ENCODE measurements at places on chromosomes 11 and 22. TPM values are rescaled to one million over a fixed set of nuclear protein-coding genes. Genes with fewer than 3 reads are reported as not detected.

- H3K36me3 ChIP-seq, result no peaks in the 10 kb centered on the region
- peaks cover 9% of the 10 kb centered on the region for H3K4me1 ChIP-seq
- H3K4me3 ChIP-seq, result no peak overlapping the region
Observed at GRCh38 chr11:59225017-59225416, 12.3 kb upstream of the MPEG1 start.

GRCh38 chr11:64925536-64926436 lies 1.3 kb downstream of the PPP2R5B start:
- H3K36me3 ChIP-seq, result peaks cover 38% of the 10 kb centered on the region
- no peak overlapping the region for H3K27ac ChIP-seq
- H3K27me3 ChIP-seq, result no peaks in the 10 kb centered on the region
- DNase-seq, result no peak

DNA sequence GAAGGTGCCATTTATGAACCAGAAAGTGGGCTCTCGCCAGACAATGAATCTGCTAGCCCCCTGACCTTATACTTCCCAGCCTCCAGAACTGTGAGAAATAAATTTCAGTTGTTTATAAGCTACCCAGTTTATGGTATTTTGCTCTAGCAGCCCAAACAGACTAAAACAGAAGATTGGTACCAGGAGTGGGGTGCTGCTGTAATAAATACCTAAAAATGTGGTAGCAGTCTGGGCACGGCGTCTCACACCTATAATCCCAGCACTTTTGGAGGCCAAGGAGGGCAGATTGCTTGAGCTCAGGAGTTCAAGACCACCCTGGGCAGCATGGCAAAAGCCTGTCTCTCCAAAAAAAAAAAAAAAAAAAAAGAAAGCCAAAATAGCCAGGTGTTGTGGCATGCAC lies 21.3 kb downstream of the TECTA start:
- H3K4me3 ChIP-seq, result no peak overlapping the region
- no peak overlapping the region for H3K27ac ChIP-seq
- DNase-seq, result no peak
- no peaks in the 10 kb centered on the region for H3K4me1 ChIP-seq

DNA sequence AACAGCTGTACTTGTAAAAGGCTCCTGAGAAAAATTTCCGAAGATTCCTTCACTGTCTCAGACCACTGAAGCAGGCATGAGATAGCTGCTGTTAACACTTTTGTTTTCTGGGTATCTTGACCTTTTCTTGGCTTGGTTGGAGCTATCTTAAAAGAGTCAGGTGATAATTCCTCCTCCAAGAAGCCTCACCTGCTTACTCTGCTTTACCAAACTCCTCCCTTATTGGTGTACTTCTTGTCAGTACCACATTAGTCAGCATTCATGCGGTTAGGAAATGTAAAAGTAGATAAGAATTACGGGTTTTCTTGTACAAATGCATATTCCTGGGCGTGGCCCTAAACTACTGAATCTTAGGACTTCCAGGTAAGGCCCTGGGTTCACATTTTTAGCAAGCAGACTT lies 489.8 kb upstream of the LARGE1 start:
- H3K4me1 ChIP-seq, result no peaks in the 10 kb centered on the region
- no peaks in the 10 kb centered on the region for H3K36me3 ChIP-seq
- no peak overlapping the region for H3K27ac ChIP-seq
- H3K4me3 ChIP-seq, result no peak overlapping the region
- DNase-seq, result no peak

DNA sequence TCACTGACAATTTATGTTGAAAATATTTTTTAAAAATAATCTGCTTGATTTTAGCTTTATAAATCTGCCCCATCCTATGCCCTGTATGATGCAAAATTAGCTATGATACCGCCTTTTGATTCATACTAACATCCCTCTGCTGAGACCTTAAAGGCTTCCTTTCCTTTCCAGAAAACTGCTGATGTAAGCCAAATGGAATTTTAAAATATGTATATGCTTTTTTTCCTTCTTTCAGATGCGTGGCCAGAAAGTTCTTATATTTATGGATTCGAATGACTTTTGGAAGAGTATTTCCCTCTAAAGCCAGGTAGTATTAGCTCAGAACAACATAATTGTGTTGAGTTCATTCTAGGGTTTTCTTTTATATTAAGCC lies 34.5 kb downstream of the SFI1 start:
- H3K4me1 ChIP-seq, result peaks cover 14% of the 10 kb centered on the region
- H3K36me3 ChIP-seq, result no peaks in the 10 kb centered on the region
- H3K4me3 ChIP-seq, result peak overlapping the region; percentile 13
- peak overlapping the region; percentile 67 for H3K27ac ChIP-seq
- no peak for DNase-seq
- no peaks in the 10 kb centered on the region for H3K27me3 ChIP-seq

GRCh38 chr11:91698845-91699244 lies 525.8 kb upstream of the FAT3 start:
- no peaks in the 10 kb centered on the region for H3K36me3 ChIP-seq
- H3K4me1 ChIP-seq, result no peaks in the 10 kb centered on the region

DNA sequence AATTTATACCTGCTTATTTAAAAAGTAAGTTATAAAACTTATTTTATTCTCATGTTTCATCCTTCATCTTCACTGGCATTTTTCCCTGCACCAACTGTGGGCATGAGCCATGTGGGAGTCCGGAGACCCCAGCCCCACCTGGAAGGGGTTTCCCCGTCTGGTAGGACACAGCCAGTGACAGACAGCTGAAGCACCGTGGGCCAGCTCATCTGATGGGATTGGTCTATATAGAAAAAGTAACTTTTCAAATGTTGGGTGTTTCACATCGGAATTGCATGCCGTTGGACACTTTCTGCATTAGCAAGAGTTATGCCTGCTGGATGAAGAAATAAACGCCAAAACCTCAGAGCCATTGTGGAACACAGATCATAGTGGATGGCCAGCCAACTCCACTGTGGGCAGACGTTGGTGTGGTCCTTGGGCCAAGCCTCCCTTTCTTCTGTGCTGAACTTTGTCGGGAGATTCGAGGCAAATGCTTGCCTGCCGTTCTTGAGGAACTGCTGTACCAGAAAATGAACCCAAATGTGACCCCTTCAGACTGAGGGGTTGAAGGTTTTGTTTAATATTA lies 1329.3 kb downstream of the TBC1D22A start:
- H3K27me3 ChIP-seq, result no peaks in the 10 kb centered on the region
- H3K4me3 ChIP-seq, result no peak overlapping the region
- no peaks in the 10 kb centered on the region for H3K36me3 ChIP-seq
- no peak overlapping the region for H3K27ac ChIP-seq
- peaks cover 10% of the 10 kb centered on the region for H3K4me1 ChIP-seq

GRCh38 chr11:120031156-120031555 lies 106.8 kb downstream of the TRIM29 start:
- no peak for DNase-seq
- no peaks in the 10 kb centered on the region for H3K27me3 ChIP-seq
- no peak overlapping the region for H3K4me3 ChIP-seq
- H3K27ac ChIP-seq, result no peak overlapping the region

- DNase-seq, result no peak
- peak overlapping the region; percentile 69 for H3K27ac ChIP-seq
- H3K27me3 ChIP-seq, result no peaks in the 10 kb centered on the region
- peak overlapping the region; percentile 2 for H3K4me3 ChIP-seq
- no peaks in the 10 kb centered on the region for H3K36me3 ChIP-seq
- H3K4me1 ChIP-seq, result peaks cover 14% of the 10 kb centered on the region
Observed at GRCh38 chr11:110777775-110778174, 65.5 kb upstream of the ARHGAP20 start.

DNA sequence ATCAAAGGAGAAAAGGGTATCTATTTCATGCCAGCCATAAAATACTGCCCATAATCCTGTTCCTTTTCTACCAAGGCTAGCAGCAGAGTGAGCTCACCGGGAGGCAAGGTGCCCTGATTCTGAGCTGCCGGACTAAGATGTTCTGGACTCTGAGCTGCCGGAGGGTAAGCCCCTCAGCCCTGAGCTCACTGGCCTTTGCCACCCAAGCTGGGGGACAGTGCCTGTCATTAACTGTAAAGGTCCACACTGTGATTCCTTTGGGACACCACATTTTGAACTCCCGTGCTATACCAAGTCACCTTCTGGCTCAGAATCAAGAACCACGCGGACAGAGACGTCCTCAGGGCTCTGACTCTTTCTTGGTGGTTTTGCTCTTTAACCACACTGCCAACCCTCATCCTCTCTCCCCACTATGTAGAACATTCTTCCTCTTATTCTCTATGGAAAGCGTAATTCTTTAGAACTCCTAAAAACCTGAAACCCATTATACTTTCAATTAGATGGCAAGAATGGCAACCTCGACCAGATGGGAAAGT lies 88.4 kb upstream of the BID start:
- peaks cover 6% of the 10 kb centered on the region for H3K4me1 ChIP-seq
- no peak for DNase-seq
- H3K27me3 ChIP-seq, result no peaks in the 10 kb centered on the region
- no peak overlapping the region for H3K27ac ChIP-seq

DNA sequence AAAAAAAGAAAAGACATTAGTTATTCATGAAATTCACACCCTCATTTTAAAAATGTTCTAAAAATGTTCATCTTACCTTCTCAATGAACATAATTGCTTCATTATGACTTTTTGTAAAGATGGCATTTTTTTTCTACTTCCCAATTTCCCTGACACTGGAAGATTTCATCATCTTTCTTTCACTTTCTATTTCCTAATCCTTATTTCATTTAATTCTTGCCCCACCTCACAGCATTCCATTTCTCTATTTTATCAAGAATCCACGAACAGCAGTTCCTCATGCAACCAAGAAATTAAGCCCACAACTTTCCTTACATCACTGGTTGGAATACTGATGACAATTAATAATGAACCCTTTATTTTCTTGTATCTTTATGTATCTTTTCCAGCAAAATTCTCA lies 1.9 kb downstream of the PATL1 start:
- no peak for DNase-seq
- no peaks in the 10 kb centered on the region for H3K27me3 ChIP-seq
- peaks cover 23% of the 10 kb centered on the region for H3K36me3 ChIP-seq
- H3K27ac ChIP-seq, result no peak overlapping the region

GRCh38 chr11:33737362-33737821 lies 1.2 kb upstream of the CD59 start:
- H3K4me1 ChIP-seq, result peaks cover 32% of the 10 kb centered on the region
- H3K27ac ChIP-seq, result peak overlapping the region; percentile 86
- DNase-seq, result no peak

HBG1 gene
- not detected for total RNA-seq

- DNase-seq, result no peak
- no peaks in the 10 kb centered on the region for H3K36me3 ChIP-seq
- no peak overlapping the region for H3K27ac ChIP-seq
Observed at GRCh38 chr11:69304258-69304657, 10.3 kb downstream of the MYEOV start.

DNA sequence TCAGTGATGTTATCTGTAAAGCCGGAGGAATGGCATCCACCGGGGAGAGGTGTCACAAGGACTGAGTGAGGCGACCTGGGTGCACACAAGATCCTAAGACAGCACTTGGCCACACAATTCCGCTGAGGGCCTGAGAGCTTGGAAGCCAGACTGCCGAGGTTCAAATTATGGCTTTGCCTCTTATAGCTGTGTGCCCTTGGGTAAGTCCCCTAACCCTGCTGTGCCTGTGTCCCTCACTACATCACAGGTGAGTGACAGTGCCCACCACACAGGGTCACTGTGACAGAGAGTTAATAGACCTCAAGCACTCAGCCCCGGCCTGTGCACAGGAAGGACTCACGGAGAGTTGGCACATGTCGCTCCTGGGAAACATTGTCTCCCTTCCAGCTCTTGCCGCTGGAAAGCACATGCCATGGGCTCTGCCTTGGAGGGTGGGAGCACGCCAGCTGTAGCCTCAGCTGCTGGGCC lies 592 bp downstream of the RHOD start:
- peak overlapping the region; percentile 80 for H3K4me3 ChIP-seq
- H3K36me3 ChIP-seq, result no peaks in the 10 kb centered on the region
- no peak for DNase-seq
- H3K27me3 ChIP-seq, result no peaks in the 10 kb centered on the region
- peaks cover 15% of the 10 kb centered on the region for H3K4me1 ChIP-seq

OR8A1 gene
- 0.81 TPM for total RNA-seq

PARVB gene
- total RNA-seq, result 17.2 TPM

- no peaks in the 10 kb centered on the region for H3K27me3 ChIP-seq
- no peaks in the 10 kb centered on the region for H3K36me3 ChIP-seq
- H3K27ac ChIP-seq, result no peak overlapping the region
- no peak overlapping the region for H3K4me3 ChIP-seq
Observed at GRCh38 chr11:128232588-128232987, 354.8 kb downstream of the ETS1 start.

- no peak overlapping the region for H3K27ac ChIP-seq
- no peaks in the 10 kb centered on the region for H3K27me3 ChIP-seq
- DNase-seq, result no peak
- H3K4me1 ChIP-seq, result no peaks in the 10 kb centered on the region
- no peaks in the 10 kb centered on the region for H3K36me3 ChIP-seq
Observed at GRCh38 chr11:29027436-29027835, 919.2 kb downstream of the METTL15 start.

STIM1 gene
- 63.0 TPM for total RNA-seq

DNA sequence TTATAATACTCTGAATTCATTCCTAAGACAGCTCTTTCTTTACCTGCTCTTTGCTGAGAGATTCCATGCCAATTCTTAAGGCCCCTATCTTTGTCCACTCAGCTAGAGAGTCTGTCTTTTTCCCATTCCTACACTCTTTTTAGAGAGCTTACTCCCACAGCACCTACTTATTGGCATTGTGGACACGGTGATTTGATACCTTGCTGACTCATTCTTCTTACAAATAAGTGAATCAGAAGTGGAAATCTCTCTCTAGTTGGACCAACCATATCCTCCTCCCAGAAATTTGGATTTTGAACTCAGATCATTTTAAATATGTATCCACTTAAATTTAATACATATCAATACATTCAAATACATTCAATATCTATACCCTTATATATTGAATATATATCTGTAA lies 32.5 kb upstream of the OR6M1 start:
- no peak overlapping the region for H3K4me3 ChIP-seq
- no peaks in the 10 kb centered on the region for H3K27me3 ChIP-seq
- H3K4me1 ChIP-seq, result no peaks in the 10 kb centered on the region
- no peaks in the 10 kb centered on the region for H3K36me3 ChIP-seq

CHRM4 gene
- not detected for total RNA-seq

DNA sequence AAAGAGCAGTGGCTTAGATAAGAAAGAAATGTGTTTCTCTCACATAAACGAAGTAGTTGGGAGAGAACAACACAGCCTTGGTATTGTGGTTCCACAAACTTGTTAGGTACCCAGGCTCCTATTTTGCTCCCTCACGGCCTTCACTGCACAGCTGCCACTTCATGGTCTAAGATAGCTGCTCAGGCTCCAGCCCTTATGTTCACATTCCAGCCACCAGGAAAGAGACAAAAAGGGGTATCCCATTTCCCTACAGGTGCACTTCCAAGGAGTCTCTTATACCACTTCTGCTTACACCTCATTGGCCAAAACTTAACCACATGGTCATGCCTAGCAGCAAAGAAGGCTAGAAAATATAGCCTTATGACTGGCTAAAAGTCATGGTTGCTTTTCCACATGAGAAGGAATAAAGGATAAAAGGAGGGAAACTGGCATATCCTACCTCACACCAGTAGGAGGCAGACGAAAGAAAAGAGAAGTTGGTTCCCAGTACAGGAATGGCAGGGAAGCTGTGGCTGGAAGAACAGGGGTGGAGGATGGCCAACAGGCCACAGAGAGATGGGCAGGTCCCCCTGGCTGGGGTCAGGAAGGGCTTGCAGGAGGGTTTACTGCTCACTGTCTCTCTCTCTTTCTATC lies 5.4 kb upstream of the HDHD5 start:
- peaks cover 19% of the 10 kb centered on the region for H3K4me1 ChIP-seq
- H3K4me3 ChIP-seq, result no peak overlapping the region
- H3K27ac ChIP-seq, result no peak overlapping the region
- H3K36me3 ChIP-seq, result no peaks in the 10 kb centered on the region
- H3K27me3 ChIP-seq, result no peaks in the 10 kb centered on the region

Measured in thoracic aorta (tissue), 2 donors.